ENCODE measurements at places on chromosomes 6 and 20. TPM values are rescaled to one million over a fixed set of nuclear protein-coding genes. Genes with fewer than 3 reads are reported as not detected.

- DNase-seq = no peak
- no peak overlapping the region for H3K4me3 ChIP-seq
- H3K27ac ChIP-seq = no peak overlapping the region
- H3K27me3 ChIP-seq = no peaks in the 10 kb centered on the region
Observed at GRCh38 chr6:138659998-138660397, 113.6 kb upstream of the CCDC28A start.

DNA sequence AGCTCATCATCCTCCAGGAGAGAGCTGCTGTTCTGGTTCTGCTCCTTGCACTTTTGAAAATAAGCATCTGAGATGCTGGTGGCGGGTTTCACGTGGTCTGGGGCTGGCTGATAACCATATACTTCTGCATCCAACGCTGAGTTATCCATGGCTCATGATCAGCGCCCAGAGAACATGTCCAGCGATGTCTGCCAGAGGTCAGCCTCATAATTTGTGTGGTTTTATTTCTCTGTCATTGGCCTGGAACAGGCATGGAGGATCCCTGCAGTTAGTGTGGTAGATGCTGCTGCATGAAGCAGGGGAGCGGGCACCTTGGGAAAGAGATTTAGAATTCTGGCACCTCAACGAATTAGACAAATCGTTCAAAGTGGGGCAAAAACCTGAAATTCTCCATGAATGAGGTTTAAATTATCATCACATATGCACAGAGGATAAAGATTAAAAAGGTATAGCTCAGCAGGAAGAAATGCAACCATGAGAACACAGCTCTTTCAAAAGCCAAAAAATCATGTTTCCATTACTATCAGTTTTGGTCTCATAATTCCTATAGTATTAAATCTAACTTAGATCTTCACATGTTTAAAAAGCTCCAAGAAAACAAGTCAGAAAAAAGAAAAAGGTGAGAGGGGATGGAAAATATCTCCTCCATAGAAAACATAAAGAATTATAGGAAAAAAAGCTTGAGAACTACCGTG lies 157.2 kb downstream of the SOD2 start:
- no peak overlapping the region for H3K27ac ChIP-seq
- H3K4me3 ChIP-seq = no peak overlapping the region
- H3K4me1 ChIP-seq = no peaks in the 10 kb centered on the region
- no peaks in the 10 kb centered on the region for H3K36me3 ChIP-seq
- DNase-seq = no peak
- H3K27me3 ChIP-seq = peaks cover 3% of the 10 kb centered on the region

GRCh38 chr6:111591901-111592461 lies 13.7 kb downstream of the TRAF3IP2 start:
- peaks cover 40% of the 10 kb centered on the region for H3K36me3 ChIP-seq
- H3K27me3 ChIP-seq = peaks cover 2% of the 10 kb centered on the region
- H3K4me1 ChIP-seq = peaks cover 76% of the 10 kb centered on the region
- peak overlapping the region; percentile 82 for H3K4me3 ChIP-seq
- peak overlapping the region; percentile 95 for H3K27ac ChIP-seq

DNA sequence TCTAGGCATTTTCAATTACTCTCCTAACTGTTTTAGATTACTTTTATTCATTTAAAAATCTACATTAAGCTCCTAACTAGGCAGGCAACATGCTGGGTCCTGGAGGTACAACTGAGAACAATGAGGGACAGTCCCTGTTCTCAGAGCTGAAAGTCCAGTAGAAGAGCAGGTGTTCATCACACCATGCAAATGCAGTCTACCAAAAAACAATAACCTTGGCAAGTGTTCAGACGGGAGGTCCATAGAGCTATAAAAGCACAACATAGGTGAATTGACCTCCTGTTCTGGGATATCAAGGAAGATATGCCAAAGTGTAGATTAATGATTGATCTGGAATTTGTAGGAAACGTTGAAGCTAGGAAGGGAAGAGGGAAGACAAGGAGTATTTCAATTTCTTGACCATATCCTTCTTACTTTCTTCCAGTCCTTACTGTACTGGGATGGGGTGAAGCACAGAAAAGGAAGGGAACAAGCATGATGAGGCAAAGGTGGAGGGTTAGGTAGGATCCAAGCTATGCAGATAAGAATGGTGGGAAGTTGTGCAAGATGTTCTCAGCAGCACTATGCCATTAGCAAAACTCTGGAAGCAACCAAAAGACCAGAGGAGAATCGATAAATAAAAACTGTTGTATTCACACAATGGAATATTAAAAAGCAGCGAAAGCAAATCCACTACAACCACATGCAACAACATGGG lies 485.7 kb upstream of the JARID2 start:
- H3K36me3 ChIP-seq = no peaks in the 10 kb centered on the region
- no peaks in the 10 kb centered on the region for H3K27me3 ChIP-seq
- no peak overlapping the region for H3K4me3 ChIP-seq
- no peak for DNase-seq
- H3K4me1 ChIP-seq = peaks cover 23% of the 10 kb centered on the region
- H3K27ac ChIP-seq = no peak overlapping the region

DNA sequence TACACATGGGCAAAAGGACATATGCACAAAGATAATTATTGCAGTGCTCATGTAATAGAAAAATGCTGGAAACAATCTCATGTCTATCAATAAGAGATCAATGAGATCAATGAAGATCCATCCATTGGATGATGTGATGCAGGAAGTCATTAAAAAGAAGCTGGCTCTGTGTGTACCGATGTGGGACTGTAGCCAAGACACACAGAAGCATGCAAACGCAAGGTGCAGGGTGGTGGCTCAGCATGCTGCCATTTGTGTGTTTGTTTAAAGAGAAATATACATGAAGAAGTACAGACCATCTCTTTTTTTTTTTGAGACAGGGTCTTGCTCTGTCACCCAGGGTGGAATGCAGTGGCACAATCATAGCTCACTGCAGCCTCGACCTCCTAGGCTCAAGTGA lies 33.1 kb upstream of the KCNB1 start:
- DNase-seq = no peak
- H3K27ac ChIP-seq = no peak overlapping the region
- no peaks in the 10 kb centered on the region for H3K36me3 ChIP-seq

GRCh38 chr6:31246051-31246521 lies 25.8 kb downstream of the HLA-C start:
- H3K4me3 ChIP-seq = no peak overlapping the region
- peaks cover 27% of the 10 kb centered on the region for H3K27me3 ChIP-seq
- H3K36me3 ChIP-seq = 0 out of 2 replicates have a peak, but pooled peaks cover 13% of the 10 kb centered on the region
- DNase-seq = peak; percentile 81

DNA sequence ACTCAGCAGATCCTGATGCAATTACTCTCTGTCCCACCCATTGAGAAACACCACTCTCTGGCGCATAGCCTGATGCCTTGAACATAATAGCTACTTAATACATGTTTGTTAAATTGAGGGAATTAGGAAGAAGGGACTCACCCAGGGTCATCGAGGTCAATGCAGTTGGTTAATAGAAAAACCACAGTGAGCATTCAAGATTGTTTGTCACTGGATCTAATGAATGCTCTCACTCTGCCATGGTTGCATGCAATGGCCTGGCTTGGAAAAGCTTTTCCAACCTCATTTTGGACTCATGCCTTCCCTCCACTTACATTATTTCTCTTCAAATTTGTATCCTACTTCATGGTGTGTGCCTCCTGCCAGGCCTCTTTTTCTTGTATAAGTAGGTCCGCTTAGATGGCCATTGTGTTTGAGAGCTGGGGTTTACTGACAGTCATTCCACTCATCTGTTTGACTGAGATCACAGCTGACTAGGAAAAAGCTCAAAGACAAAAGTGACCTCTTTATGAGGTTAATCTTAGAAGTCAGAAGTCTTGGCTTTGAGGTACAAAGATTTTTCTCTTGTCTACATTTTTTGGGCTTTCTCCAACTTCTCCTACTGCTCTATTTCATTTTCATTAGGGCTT lies 154.8 kb upstream of the RAB32 start:
- H3K4me1 ChIP-seq = no peaks in the 10 kb centered on the region
- no peaks in the 10 kb centered on the region for H3K36me3 ChIP-seq
- H3K27ac ChIP-seq = no peak overlapping the region

- DNase-seq = no peak
- H3K27ac ChIP-seq = no peak overlapping the region
- H3K27me3 ChIP-seq = peaks cover 10% of the 10 kb centered on the region
- no peaks in the 10 kb centered on the region for H3K36me3 ChIP-seq
- no peaks in the 10 kb centered on the region for H3K4me1 ChIP-seq
- H3K4me3 ChIP-seq = no peak overlapping the region
Observed at GRCh38 chr6:99841297-99841696, 152.7 kb downstream of the MCHR2 start.

GRCh38 chr6:45806172-45806571 lies 209.5 kb downstream of the CLIC5 start:
- H3K27ac ChIP-seq = no peak overlapping the region
- no peak for DNase-seq
- no peak overlapping the region for H3K4me3 ChIP-seq
- peaks cover 6% of the 10 kb centered on the region for H3K4me1 ChIP-seq
- H3K27me3 ChIP-seq = peaks cover 7% of the 10 kb centered on the region

- H3K27ac ChIP-seq = no peak overlapping the region
- peaks cover 11% of the 10 kb centered on the region for H3K36me3 ChIP-seq
- H3K27me3 ChIP-seq = no peaks in the 10 kb centered on the region
- no peak overlapping the region for H3K4me3 ChIP-seq
- no peak for DNase-seq
Observed at GRCh38 chr6:130993292-130993765, 69.7 kb downstream of the EPB41L2 start.

GRCh38 chr6:29763491-29764289 lies 40.5 kb downstream of the HLA-F start:
- H3K36me3 ChIP-seq = no peaks in the 10 kb centered on the region
- no peak overlapping the region for H3K4me3 ChIP-seq
- peaks cover 9% of the 10 kb centered on the region for H3K27me3 ChIP-seq
- peak overlapping the region; percentile 37 for H3K27ac ChIP-seq
- peaks cover 49% of the 10 kb centered on the region for H3K4me1 ChIP-seq

- H3K27me3 ChIP-seq = no peaks in the 10 kb centered on the region
- no peak for DNase-seq
Observed at GRCh38 chr6:47288267-47289090, 21.2 kb downstream of the TNFRSF21 start.

Gene FGD2
- not detected for total RNA-seq

Gene CGAS
- 5.8 TPM for total RNA-seq

Gene CYB5R4
- total RNA-seq = 12.9 TPM

- H3K4me1 ChIP-seq = peaks cover 10% of the 10 kb centered on the region
- H3K27ac ChIP-seq = no peak overlapping the region
- peak overlapping the region; percentile 63 for H3K4me3 ChIP-seq
- peak; percentile 79 for DNase-seq
Observed at GRCh38 chr6:31366693-31367470, 9.9 kb upstream of the HLA-B start.

- peak overlapping the region; percentile 10 for H3K4me3 ChIP-seq
- DNase-seq = no peak
- peaks cover 18% of the 10 kb centered on the region for H3K36me3 ChIP-seq
- no peaks in the 10 kb centered on the region for H3K27me3 ChIP-seq
- H3K27ac ChIP-seq = peak overlapping the region; percentile 63
- H3K4me1 ChIP-seq = peaks cover 85% of the 10 kb centered on the region
Observed at GRCh38 chr6:116389357-116389756, 18.6 kb downstream of the DSE start.

DNA sequence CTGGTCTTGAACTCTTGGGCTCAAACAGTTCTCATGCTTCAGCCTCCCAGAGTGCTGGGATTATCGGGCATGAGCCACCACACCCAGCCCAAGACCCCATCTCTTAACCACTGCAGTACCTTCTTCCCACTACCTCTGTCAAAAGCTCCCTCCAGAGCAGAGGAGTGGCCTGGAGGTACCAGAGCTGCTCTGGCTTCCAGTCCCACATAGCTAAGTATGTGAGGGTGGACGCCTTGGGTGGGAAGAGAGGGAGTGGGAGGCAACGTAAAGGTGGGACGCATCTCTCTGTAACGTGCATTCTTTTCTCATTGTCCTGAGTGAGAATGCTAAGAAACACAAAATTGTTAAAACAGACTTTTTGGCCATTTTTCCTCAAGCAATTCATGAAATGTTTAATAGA lies 24.5 kb downstream of the TM9SF4 start:
- H3K4me1 ChIP-seq = peaks cover 15% of the 10 kb centered on the region
- DNase-seq = no peak
- H3K36me3 ChIP-seq = peaks cover 12% of the 10 kb centered on the region
- H3K4me3 ChIP-seq = no peak overlapping the region

Gene SERPINB1
- 22.8 TPM for total RNA-seq

- H3K4me3 ChIP-seq = no peak overlapping the region
- DNase-seq = no peak
- H3K4me1 ChIP-seq = peaks cover 72% of the 10 kb centered on the region
- H3K36me3 ChIP-seq = no peaks in the 10 kb centered on the region
- H3K27ac ChIP-seq = no peak overlapping the region
Observed at GRCh38 chr6:108735310-108736001, 112.8 kb upstream of the ARMC2 start.

DNA sequence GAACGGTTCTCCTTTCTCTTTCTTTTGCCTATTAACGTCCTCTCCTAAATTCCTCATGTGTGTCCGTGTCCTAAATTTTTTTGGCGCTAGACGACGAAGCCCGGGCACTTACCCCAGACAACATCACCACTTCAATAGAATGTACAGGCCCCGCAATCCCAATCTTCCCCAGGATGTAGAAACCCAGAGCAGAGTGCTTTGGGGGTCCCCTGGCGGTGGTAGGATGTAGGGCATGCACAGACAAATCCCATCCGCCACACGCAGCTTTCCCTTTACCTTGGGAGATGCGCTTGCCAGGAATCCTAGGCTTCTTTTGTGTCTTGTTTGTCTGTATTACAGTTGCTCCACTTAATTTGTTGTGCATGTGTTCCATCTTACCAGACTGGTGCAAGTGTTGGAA lies 417.3 kb upstream of the ARID1B start:
- no peak overlapping the region for H3K4me3 ChIP-seq
- H3K36me3 ChIP-seq = no peaks in the 10 kb centered on the region

GRCh38 chr6:56764081-56764566 lies 121.4 kb upstream of the DST start:
- peak overlapping the region; percentile 62 for H3K27ac ChIP-seq
- H3K4me3 ChIP-seq = peak overlapping the region; percentile 36
- H3K36me3 ChIP-seq = peaks cover 12% of the 10 kb centered on the region

Gene NKX2-2
- total RNA-seq = not detected

Measured in HFFc6 (cell line).